Activated naive CD4-positive, alpha-beta T cell (primary cell): ENCODE measurements at places on chromosomes 6 and 20.
A peak's percentile ranks its signal among the peaks of the same experiment; 100 is the strongest.

DNA sequence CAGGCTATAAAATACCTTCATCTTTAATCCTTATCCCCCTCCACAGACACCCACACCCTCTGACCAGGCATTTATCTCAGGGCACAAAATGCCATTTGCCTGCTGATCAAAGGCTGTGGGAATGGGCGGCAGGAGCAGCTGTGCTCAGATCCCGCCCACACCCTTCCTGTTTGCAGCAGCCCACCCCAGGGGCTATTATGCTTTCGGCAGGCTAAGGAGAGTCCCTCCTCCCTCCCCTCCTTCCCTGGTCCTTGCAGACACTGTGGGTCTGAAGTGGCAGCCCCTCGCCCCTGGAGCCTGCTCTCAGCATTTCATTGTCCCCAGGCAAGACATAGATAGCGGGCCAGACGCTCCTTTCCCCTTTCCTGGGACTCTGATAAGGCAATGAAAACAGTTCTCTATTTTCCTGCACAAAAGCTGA is 220.8 kb upstream of the HEY2 start:
- no peak for DNase-seq

- no peak for DNase-seq
These were observed 112.1 kb upstream of the THBS2 start for GRCh38 chr6:169365567-169366257.

DNA sequence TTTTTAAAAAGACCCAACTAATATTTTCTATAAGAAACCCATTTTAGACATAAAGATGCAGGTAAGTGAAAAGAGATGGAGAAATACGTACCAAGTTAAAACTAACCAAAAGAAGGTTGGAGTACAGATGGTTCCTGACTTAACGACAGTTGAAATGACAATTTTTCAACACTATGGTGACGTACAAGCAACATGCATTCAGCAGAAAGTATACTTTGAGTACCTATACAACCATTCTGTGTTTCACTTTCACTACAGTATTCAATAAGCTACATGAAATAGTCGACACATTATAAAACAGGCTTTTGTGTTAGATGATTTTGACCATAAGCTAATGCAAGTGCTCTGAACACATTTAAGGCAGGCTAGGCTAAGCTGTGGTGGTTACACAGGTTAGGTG is 228.9 kb downstream of the RNGTT start:
- DNase-seq = no peak

DNA sequence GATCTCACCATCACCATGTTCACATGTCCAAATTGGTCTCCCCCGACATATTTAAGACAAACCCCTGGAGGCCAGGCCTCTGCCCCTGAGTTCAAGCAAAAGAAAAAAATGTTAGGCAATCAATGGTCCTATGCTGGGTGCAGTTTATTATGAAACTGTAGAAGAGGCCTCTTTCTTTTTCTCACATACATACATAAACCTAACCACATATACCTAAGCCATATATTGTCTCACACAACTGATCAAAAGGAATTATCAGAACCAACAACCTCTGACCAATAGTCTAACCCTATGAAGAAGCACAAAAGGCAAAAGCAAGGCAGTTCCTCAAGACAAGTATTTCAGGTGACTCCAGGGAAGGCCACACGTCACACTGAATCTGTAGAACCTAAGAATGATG is 49.9 kb downstream of the ILRUN start:
- DNase-seq = no peak

DNA sequence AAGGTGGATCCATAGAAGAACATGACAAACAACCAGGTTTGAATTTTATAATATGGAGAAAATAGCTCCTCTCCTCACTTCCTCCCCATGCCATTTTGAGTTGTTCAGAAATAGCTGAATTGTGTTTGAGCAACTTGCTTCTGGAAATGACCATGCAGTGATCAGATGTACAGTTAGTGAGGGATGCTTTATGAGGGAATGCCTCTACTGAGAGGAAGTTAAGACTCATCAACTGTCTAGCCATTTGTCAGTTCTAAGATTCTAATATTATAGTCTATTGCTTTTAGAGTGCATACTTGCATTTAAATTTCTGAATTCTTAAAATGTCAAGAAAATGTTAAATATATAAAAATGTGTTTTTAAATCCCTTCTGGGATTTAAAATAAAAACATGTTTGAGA is 3.8 kb downstream of the LAMA2 start:
- no peak for DNase-seq

DNA sequence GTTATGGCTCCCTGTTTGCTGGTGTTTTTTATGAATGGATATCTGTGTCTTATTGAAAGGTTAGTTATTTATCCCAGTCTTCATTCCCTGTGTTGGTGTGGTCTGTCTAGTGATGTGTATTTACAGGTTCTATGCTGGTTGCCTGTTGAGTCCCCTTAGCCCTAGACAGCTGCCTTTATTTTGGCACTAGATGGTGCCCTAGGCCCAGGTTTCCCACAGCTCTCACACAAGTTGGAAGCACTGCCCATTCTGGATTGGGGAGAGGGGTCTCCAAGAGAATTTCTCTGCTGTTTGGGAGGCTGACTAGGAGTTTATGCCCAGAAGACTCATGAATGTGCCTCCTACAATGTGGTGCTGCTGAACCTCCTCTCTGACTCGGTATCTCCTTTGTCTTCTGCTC is 12.4 kb downstream of the GRM1 start:
- DNase-seq = no peak

- DNase-seq = peak; percentile 56
These were observed 32.8 kb upstream of the BCAS1 start for GRCh38 chr20:54103067-54103761.

DNA sequence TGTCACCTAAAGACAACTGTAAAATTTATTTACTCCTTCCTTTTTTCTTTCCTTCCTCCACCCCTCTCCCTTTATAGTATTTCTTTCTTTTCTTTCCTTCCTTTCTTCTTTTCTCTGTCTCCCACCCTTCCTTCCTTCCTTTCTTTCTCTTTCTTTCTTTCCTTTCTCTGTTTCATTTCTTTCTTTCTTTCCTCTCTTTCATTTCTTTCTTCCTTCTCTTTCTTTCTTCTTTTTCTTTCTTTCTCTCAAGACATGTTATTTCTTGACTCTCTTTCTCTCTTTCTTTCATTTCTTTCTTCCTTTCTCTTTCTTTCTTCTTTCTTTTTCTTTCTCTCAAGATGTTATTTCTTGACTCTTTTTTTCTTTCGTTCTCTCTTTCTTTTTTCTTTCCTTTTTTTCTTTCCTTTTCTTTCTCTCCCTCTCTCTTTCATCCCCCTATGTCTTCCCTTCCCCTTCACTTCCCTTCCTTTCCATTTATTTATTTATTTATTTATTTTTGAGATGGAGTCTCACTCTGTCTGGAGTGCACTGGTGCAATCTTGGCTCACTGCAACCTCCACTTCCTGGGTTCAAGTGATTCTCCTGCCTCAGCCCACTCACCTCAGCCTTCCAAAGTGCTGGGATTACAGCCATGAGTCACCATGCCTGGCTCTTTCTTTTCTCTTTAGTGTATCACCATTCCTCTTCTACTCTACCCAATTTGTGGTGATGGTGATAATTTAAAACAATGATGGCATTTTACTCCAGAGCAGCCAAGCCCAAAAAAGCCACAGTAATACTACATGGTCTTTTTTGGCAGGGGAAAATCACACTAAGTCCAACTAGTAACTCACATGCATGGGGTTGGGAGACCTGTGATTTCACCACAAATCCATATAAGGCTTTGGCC is 188.2 kb downstream of the ADGRG6 start:
- DNase-seq = no peak

GRCh38 chr6:158919865-158920264 is 80.1 kb downstream of the RSPH3 start:
- DNase-seq = no peak

GRCh38 chr6:44176762-44177509 is 18.3 kb downstream of the CAPN11 start:
- no peak for DNase-seq

GRCh38 chr20:13205425-13205824 is 15.6 kb upstream of the ISM1 start:
- DNase-seq = no peak

- DNase-seq = no peak
These were observed 51.6 kb upstream of the BMP6 start for GRCh38 chr6:7674291-7674690.

DNA sequence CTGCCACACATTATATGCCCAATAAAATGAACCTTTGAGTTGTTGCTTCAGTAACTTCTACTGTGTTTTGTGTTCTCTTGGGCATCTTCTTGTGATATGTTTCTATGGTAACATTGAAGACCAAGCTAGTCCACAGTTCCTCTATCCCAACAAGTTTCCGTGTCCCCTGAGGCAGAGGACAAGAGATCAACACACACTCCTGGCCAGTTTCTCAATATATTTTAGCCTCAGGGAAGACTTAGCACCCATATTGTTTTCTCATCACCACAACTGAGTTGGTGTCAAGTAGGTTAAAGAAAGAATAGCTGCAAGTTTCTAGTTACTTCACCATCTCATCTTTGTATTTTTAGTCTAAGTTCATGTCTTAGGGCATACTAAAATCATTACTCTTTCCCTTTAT is 277.5 kb downstream of the UST start:
- no peak for DNase-seq

- DNase-seq = no peak
These were observed 131.1 kb upstream of the CEP162 start for GRCh38 chr6:84358581-84358980.

GRCh38 chr6:79184641-79185040 is 49.8 kb downstream of the HMGN3 start:
- no peak for DNase-seq

- peak; percentile 56 for DNase-seq
These were observed 40.9 kb downstream of the DSTN start for GRCh38 chr20:17610566-17611289.

GRCh38 chr20:59331721-59332329 is 31.4 kb downstream of the EDN3 start:
- no peak for DNase-seq

DNA sequence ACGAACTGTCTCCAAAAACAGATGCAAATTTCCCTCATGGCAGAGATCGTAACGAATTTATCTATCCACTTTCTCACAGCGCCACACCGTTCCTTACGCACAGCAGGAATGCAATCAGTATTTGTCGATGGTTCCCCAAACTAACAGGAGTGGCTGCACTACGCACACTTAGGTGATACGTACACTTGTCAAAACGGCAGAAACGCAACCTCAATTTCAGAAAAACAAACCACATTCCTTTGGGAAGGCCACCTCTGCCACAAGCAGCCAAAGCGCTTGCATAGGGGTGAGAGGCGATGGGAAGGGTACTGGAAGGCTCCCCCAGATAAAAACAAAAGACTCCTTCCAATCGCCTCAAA is 638 bp downstream of the MDN1 start:
- DNase-seq = no peak

DNA sequence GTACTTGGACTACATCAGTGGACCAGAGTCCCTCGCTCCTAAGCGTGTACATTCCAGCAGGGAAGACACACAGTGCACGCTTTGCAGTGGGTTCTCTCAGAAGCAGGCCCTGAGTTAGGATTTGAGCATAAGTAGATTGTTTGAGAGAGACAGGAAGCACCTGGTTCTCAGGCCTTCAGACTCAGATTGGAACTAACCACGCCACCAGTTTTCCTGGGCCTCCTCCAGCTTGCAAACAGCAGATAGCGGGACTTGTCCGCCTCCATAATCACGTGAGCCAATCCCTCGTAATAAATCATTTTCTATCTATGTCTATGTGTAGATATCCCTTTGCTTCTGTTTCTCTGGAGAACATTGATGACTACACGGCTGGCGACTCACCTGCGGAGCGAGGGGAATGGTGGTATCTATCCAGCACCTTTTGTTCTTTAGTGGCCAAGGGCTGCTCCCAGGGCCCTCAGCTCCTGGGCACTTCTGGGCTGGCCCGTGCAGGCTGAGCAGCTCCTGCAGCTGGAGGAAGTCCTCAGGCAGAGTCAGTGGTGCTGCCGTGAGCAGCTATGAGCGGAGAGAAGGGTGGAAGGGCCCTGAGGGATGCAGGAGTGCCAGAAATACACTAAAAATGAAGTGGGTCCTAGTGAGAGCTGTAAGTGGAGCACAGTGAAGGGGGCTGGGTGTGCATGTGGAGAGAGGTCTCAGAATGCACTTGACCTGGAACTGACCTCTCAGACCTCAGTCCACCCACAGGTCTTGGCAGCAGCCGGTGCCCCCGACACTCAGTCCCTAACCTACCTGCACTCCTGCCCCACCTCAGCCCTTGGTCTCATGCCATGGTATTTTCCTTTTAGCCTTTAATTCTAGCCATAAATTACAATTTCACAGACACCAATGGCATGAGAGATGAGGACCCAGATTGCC is 76.9 kb downstream of the STK35 start:
- no peak for DNase-seq

GRCh38 chr6:129236001-129236517 is 353.1 kb downstream of the LAMA2 start:
- no peak for DNase-seq
